Epithelial cell of proximal tubule (primary cell): ENCODE measurements at places on chromosomes 5 and 9.

DNA sequence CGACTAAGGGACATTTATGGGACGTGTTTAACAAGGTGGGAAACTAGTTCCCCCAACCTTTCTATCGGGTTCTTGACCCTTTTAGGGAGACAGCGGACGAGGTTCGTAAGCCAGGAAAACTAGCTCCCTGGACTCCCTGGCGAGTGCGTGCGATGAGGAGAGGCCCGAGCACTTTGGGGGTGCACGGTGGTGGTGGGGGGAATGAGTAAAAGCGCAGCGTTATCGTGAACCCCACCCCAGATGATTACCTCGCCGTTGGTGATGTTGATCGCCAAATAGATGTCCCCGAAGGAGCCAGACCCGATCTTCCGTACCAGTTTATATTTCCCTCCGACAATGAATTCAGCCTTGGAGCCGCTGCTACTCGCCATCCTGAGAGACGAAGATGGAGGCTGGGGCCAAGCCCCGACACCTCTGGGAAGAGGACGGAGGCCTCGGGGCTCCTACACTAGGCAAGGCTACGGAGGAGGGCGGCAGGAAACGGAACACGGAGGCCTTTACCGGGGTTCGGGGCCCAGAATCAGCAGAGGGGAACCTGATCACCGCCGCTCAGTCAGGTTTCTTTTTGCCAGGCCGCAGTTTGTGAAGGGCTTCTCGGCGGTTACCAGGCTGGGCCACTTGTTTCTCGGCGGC is 529 bp downstream of the CSNK1A1 start:
- DNase-seq: no peak

- DNase-seq: no peak
Measured at GRCh38 chr9:92747459-92748232, 17.0 kb downstream of the BICD2 start.

- DNase-seq: no peak
Measured at GRCh38 chr5:10679336-10679988, 81.6 kb downstream of the DAP start.

GRCh38 chr5:52579391-52579790 is 208.3 kb upstream of the ITGA1 start:
- peak; percentile 39 for DNase-seq

DNA sequence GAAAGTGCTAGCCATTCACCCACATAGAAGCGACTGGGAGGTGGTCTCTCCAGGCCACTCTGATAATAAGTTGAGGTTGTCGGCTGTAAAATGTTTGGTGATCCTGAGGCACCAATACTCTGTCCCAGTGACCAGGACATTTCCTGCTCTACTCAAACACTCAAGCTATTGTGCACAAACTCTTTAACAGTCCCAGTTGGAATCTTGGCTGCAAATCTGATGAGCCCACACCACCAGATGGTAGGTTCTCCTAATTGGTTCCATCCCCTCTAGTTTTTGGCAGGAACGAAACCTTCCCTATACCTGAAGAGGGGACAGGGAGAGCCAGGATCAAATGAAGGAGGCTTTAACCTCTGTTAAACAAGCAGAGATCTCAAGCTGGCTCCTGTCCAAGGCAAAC is 14.3 kb downstream of the GRIA1 start:
- no peak for DNase-seq

- DNase-seq: no peak
Measured at GRCh38 chr5:142246-142810, 49.0 kb upstream of the LRRC14B start.

GRCh38 chr9:134585746-134586706 is 55.6 kb upstream of the COL5A1 start:
- no peak for DNase-seq

DNA sequence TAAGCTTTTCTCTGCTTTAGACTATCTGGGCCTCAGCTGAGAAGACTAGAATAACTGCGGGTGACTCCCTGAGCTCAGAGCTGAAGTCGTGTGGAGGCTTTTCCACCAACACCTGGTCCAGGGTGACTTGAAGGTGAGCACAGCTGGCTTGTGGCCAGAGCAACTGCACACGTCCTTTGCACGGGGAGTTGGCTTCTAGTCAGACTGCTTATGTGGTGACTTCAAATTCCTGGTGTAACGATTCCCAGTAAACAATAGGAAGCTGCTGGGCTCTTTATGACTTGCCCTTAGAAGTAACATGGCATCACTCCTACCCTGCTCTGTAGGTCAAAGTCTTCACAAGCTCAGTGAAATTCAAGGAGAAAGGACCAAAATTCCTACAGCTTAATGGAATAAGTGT is 800.6 kb upstream of the CDH6 start:
- DNase-seq: no peak

GRCh38 chr9:125757834-125758233 is 10.7 kb downstream of the PBX3 start:
- no peak for DNase-seq

GRCh38 chr9:73168298-73168934 is 16.8 kb downstream of the ANXA1 start:
- DNase-seq: no peak

- no peak for DNase-seq
Measured at GRCh38 chr5:35122819-35123218, 75.1 kb upstream of the AGXT2 start.

GRCh38 chr5:54959673-54960418 is 25.5 kb downstream of the ESM1 start:
- DNase-seq: no peak

- DNase-seq: no peak
Measured at GRCh38 chr9:18639911-18640310, 166.0 kb downstream of the ADAMTSL1 start.

GRCh38 chr9:133825555-133826218 is 87.5 kb upstream of the SARDH start:
- DNase-seq: no peak

DNA sequence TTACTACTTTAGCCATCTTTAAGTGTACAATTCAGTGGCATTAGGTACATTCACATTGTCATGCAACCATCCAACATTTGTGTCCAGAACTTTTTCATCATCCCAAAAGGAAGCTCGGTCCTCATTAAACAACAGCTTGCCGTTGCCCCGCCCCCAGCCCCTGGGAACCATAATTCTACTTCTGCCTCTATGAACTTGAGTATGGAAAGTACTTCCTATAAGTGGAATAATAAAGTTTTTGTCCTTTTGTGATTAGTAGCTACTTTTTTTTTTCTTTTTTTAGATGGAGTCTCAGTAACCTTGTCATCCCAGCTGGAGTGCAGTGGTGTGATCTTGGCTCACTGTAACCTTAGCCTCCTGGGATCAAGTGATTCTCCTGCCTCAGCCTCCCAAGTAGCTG is 5.0 kb downstream of the GBGT1 start:
- DNase-seq: no peak

GRCh38 chr9:126439402-126439765 is 112.8 kb downstream of the MVB12B start:
- DNase-seq: no peak

GRCh38 chr5:37198842-37199241 is 50.3 kb downstream of the CPLANE1 start:
- no peak for DNase-seq

DNA sequence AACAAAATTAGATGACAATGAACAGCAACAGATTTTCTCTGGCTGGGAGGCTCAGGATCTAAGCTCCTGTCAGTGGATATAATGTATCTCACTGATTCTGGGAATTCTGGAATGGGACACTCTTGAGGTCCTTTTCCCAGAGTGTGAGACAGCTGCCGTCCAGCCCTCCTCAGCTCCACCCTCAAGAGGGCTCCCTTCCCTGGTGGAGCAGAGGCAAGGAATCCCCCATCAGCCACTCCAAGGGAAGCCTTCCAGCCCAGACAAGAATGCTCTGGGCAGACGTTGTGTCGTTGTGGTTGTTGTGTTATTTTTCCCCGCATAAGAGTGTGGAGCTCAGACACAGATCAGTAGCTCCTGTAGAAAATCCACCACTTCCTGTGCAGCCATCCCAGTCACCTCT is 47.7 kb upstream of the ATP10B start:
- no peak for DNase-seq

DNA sequence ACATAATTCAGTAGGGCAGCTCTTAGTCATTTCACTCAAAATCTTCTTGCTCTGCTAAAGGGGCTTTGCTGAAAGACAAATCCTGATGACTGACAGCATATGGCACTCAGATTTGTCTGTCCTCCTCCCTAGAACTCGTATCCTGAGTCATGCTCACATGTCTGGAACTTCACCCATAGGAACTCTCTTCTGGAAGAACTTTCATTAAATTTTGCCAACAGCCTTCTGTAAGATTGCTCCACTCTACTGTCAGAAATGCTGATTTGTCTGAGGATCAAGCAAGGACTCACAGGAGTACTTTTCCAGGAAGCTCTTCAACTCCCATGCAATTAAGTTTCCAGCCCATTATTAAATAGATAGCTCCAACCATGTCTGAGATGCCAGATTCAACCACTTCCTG is 59.8 kb upstream of the SNX2 start:
- DNase-seq: no peak

GRCh38 chr5:116778032-116778431 is 203.4 kb upstream of the SEMA6A start:
- DNase-seq: no peak

DNA sequence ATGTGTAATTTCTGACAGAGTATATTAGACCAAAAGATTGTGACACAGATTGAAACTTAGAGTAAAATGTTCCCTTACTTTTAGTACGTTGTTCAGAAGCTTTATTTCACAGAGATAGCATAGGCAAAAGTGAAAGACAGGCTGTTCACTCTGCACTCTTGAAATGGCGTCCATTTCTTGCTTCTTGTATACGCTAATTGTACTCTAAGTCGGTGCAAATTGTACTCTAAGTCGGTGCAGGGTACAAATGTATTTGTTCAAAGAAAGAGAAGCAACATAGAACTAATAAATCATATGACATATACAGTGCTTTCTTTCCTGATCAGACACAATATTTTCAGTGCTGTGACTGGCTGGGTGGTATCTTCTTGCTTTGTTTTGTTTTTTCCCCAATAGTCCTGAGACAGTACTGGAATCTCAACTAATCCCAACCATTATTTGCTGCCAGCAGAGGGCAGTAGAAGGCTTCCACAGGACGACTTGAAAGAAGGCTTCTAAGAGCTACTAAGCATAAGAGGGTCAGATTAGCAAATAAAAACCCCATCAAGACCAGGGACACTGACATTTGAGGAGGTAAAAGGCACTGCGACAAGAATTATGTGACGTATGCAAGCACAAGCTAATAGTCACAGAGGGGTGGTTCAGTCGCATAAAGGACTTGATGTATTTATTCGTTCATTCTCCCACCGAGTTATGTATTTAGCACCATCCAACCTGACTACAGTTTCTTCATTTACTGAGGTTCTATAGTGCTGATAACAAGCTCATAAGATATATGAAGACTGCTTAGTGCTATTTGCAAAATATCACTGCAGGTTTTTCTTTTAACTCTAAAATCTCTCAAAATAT is 831.8 kb downstream of the TAF11L14 start:
- peak; percentile 7 for DNase-seq

DNA sequence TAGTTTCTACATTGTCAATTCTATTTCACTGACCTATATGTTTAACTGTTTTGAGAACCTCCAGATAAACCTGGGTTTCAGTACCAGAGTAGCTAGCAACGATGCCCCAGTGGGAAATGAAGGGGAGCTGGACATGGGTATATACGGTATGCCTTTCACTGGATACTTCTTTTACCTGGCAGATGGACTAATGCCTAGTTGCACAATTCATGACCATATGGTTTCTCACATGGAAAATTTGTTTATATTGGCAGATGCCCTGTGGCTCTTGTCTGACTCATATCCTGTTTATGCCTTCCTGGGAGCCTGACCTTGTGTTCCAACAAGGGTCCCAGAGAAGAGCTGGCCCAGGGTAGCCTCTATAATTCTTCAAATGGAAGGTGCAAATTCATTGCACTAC is 144.1 kb downstream of the MAT2B start:
- DNase-seq: peak; percentile 67

GRCh38 chr5:141369994-141370848 is at the start of gene PCDHGB3:
Gene PCDHGB3 (plus strand): TSS chr5:141370242. CDS start chr5:141370395, 153 bp downstream.
- DNase-seq: no peak

DNA sequence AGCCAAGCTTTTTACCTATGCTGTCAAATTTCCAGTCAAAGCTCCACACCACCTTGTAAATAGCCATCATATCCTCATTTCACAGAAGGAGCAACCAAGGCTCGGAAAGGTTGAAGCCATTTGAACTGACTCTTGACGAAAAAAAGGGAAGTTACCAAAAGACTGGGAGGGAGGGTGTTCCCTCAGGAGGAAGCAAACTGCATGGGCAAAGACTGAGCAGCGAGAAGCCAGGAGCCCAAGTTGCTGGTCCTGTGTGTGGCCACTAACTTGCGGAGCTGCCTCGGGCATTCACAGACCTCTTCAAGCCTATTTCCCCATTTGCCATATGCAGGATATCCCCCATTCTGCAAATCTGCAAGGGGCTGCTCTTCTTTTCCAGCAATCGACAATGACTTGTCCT is 37.4 kb downstream of the TTLL11 start:
- no peak for DNase-seq

GRCh38 chr5:88892669-88893068 is 9.7 kb upstream of the MEF2C start:
- no peak for DNase-seq

DNA sequence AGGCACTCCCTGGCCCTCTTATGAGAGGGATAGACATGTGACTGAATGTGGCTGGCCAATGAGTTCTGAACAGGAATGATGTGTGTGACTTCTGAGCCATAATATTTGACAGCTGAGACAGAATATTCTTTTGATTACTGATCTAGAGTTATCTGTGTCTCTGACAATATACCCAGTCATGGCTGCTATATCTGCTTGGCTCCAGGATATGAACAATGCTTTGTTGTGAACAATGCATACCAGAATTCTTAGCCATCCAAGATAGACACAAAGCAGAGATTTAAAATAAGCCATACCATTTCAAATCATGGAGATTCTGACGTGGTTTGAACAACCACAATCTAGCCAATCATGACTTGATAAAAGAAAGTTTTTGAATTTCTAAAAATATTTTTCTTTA is 840.3 kb upstream of the SEMA6A start:
- no peak for DNase-seq

- no peak for DNase-seq
Measured at GRCh38 chr5:134101686-134102439, 12.6 kb upstream of the TCF7 start.

- no peak for DNase-seq
Measured at GRCh38 chr9:125646621-125647100, 60.3 kb downstream of the MAPKAP1 start.

- no peak for DNase-seq
Measured at GRCh38 chr5:91266184-91266705, 116.9 kb downstream of the ARRDC3 start.

DNA sequence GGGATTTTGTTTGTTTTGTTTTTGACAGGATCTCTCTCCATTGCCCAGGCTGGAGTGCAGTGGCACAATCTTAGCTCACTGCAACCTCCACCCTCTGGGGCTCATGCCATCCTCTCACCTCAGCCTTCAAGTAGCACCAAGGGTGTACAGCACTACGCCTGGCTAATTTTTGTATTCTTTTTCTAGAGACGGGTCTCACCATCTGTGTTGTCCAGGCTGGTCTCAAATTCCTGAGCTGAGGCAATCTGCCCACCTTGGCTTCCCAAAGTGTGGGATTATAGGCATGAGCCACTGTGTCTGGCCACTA is 7.3 kb downstream of the GCNT1 start:
- DNase-seq: no peak

GRCh38 chr5:126718236-126718868 is 58.6 kb upstream of the LMNB1 start:
- no peak for DNase-seq
